Calu3 (cell line): ENCODE measurements at places on chromosomes 12 and 14. TPM values are rescaled to one million over a fixed set of nuclear protein-coding genes. Genes with fewer than 3 reads are reported as not detected.

Gene DBX2
- total RNA-seq, result not detected in 2 replicates

Gene TOMM20L
- total RNA-seq, result not detected in 2 replicates

Gene IGF1
- total RNA-seq, result not detected in 2 replicates

Gene OTX2
- total RNA-seq, result not detected in 2 replicates

GRCh38 chr12:42886160-42886559 is 296.6 kb upstream of the PRICKLE1 start:
- no peak for DNase-seq

GRCh38 chr12:53516758-53517455 is 9.6 kb upstream of the NPFF start:
- no peak for DNase-seq

DNA sequence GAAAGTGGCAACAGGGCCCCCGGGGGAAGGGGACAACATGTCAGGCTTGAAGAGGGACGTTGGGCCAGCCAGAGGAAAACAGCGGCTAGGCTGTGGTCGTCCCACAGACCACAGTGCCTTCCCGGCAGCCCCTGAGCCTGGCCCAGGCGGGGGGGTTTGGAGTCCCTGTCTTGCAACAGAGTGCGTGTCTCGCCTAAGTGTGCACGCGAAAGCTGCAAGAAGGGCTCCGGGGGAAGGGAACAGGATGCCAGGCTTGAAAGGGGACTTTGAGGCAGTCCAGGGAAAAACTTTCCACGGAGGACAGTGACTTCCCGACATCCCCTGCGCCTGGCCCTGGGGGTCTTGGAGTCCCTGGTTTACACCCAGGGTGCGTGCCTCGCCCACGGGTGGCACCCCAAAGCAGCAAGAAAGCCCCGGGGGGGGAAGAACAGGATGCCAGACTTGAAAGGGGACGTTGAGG is 157.5 kb upstream of the ALG10B start:
- DNase-seq, result no peak

DNA sequence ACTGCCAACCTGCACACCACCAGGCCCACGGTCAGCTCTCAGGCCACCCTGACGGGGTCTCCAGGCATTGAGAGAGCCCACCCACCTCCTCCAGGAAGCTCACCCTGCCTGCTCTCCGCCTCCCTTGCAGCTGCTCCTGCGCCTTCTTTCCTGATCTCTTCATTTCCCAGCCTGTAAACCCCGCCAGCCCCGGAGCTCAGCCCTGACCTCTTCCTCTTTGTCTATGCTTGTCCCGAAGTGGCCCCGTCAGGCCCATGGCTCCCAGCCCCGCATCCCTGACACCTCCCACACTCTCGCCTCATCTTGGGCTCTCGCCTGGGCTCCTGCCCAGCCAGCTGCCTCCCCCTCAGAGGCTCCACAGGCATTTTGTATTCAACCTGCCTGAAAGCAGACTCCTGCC is 139.3 kb downstream of the CALM1 start:
- DNase-seq, result no peak

- no peak for DNase-seq
Observed at GRCh38 chr12:48917857-48918537, 7.3 kb downstream of the FKBP11 start.

- DNase-seq, result no peak
Observed at GRCh38 chr12:117161460-117162166, 28.7 kb downstream of the FBXO21 start.

GRCh38 chr12:48961801-48962200 is 4.5 kb upstream of the ARF3 start:
- DNase-seq, result no peak

- DNase-seq, result no peak
Observed at GRCh38 chr14:26323869-26324268, 274.0 kb downstream of the NOVA1 start.

DNA sequence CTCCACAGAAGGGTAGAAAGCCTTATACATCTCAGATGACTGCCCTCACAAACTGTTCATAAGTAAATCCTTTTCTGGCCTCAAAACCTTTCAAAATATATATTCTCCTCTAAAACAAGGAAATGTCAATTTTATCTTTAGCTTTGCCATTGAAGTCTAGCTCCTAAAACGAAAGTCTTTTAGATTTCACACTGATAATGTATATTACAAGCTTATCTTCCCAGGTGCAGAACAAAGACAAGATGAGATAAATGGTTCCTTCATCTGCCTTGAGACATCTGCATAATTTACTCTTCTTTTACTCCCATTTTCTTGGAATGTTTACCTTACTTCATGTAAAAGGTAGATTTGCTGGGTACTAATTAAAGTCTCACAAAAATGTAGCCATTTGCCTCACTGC is 257.1 kb downstream of the SYT10 start:
- DNase-seq, result no peak

DNA sequence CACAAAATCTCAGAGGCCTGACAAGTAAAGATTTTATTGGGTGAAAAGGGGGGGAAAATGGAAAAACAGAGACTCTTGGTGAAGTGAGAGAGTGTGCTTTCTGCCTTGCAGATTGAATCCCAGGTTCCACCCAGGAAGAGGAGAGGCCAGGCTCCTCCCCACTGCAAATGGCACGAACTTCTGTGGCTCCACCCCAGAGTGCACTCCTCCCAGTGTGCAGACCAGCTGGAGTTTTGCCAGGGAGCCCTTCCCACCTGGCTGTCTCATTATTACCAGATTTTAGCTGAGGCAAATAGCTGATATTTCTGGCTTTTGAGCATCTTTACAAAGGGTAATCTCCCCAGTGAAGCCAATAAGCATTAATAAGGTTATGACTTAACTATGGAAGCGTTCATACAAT is 51.9 kb downstream of the TESPA1 start:
- DNase-seq, result peak; percentile 23

DNA sequence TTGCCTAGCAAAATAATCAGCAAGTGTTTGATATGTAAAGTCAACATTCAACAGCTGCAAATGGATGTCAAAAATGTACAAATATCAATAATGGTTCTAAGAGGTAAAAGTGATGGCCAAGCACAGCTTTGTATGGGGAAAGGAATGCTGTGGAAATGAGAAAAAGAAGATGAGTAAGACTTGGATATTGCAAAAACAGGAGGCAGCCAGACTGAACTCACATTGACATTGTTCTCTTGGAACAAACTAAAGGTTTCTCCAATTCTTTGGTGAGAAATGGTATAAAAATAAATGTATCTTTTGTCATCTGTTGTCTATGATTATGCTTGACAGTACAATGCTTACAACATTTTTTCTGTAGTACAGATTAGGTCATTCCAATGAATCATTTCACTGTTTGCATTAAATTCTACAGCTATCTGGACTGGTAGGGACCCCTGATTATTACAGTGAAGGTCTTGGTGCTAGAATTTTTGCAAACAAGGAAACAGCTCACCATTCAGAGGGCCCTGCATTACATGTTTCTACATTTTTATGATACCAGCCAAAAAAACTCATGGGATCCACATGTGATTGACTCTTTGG is 465.7 kb downstream of the NOVA1 start:
- no peak for DNase-seq
